Activated naive CD4-positive, alpha-beta T cell (primary cell): ENCODE measurements at places on chromosomes 1 and 21.
A peak's percentile ranks its signal among the peaks of the same experiment; 100 is the strongest.

DNA sequence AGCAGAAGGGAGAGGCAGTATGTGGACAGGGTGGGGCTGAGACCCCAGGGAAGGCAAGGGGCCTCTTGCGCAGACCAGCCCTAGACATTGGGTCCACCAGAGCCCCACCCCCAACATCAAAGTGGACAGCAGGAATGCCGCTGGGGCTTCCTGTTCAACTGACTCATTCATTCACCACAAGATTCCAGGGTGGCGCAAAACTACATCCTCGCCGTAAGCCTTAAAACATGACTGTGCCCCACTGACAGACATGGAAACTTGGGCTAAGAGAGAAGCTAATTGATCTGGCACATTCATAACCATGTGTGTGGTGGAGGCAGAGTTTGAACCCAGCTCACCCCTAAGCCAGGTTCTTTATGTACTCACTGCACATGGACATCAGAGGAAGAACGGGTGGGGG, 14.0 kb downstream of the COL16A1 start:
- no peak for DNase-seq

DNA sequence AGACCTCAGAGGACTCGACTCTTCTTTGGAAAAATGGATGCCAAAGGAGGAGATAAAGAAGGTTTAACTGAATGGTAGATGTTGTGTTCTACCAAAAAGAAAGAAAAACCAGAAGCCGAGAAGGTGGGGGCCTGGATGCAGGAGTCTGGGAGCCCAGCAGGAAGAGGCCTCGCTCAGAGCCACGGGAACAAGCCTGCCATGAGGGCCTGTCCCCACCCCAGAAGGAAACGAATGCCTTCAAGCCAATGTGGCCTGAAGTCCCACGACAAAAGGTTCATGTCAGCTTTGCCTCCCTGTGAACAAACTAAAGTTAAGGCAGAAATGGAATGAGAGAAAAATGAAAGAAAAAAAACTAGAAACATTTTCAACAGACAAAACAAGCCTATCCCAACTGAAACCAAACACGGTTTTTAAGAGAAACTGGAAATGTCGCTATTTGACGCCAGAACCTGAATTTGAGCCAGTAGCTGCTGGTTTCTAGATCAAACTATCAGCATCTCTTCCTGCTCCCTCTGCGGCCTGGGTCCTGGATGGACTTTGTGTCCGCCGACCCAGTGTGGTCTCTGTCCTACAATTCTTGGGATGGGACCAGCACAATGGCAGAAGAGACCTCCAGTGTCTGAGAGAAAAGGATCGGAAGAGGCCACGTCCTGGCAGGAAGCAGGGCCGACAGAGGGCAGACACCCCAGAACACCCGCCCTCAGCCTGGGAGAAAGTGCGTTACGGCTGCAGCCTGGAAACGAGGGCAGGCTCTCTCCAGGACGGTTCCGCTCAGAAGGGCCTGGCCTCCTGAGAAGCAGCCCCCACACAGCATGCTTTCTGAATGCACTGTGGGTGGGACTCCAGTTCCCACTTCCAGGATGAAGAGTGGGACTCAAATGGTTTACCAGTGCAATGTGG, 35.2 kb downstream of the SLC45A1 start:
- no peak for DNase-seq

GRCh38 chr1:18091660-18092446, 15.7 kb upstream of the IGSF21 start:
- no peak for DNase-seq

DNA sequence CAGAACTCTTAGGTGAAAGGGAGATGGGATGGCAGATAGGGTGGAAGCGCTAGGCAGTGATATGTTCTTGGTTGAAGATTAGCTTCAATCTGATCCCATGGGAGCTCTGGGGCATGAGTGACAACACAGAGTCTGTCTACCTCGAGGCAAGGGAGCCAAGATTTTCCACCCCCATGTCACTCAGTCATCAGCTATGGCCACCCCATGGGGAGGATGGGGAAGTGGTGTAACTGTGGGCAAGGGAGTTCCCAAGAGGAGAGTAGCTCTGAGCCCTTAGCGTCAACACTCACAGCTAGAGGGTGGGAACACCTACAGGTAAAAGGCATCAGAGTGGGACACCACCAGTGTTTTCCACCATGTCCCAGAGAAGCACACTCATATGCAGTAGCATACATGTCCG, 30.3 kb upstream of the C1QA start:
- no peak for DNase-seq

DNA sequence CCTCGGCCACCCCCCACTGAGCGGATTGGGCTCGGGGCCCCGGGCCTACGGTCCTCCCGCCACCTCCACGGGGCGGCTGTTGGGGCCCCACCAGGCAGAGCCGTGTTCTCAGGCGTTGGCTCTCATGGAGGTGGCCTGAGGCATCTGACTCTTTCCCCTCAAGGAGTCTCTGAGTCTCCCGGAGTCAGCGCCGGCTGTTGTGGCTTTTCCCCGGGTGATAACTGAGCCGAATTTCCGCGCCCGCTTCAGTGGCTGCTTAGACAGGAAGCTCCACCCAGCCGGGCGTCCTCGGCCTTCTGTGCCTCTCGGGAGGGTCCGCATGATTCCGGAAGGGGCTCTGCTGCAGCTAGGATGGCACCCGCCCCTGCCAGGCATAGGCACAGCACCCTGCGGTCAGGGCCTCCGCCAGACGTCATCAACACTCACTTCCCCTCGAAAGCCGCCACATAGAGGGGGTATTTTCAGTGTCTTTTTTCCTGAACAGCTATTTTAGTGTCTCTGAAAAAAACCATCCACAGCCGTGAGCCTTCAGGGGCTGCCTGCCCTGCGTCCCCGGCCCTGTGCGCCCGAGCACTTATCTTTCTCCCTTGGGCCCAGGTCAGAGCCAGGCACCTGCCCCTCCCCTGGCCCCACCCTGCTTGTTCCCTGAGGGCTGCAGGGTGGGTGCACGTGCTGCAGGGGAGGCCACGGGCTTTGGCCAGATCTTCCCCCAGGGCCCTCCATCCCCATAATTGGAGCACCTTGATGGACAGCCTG, 72.9 kb downstream of the SKI start:
- peak; percentile 43 for DNase-seq

- no peak for DNase-seq
These were observed 2.6 kb upstream of the NPL start for GRCh38 chr1:182786995-182787324.

GRCh38 chr1:172024516-172024915, 183.2 kb downstream of the DNM3 start:
- no peak for DNase-seq

- DNase-seq = no peak
These were observed 122.3 kb upstream of the CXADR start for GRCh38 chr21:17390569-17390968.

DNA sequence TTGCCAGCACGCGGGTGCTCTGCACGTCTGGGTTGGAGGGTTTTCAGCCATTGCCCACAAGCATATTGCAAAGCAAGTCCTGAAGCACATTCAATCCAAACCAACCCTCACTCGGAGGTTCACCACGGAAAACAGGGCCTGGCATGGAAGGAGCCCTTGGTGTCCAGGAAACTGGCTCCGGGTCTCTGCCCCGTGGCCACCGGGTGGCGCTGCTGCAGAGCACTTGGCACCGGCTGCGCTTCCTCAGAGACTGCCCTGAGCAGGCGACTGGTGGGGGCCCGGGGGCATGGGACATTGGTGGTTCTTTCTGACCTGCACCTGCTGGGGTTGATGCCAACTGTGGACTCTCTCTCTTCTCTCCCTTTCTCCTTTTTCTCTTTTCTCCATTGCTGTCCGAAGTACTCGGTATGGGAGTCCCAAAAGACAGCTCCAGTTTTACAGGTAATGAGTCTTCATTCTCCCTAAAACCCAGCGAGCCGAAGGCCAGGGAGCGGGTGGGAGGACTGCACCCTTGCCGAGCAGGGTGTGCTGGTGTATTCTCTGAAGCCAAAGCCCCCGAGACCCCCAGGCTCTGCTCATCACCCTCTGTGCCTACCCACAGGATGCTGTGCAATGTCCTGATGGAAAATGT, 4.1 kb upstream of the KCNAB2 start:
- DNase-seq = no peak

DNA sequence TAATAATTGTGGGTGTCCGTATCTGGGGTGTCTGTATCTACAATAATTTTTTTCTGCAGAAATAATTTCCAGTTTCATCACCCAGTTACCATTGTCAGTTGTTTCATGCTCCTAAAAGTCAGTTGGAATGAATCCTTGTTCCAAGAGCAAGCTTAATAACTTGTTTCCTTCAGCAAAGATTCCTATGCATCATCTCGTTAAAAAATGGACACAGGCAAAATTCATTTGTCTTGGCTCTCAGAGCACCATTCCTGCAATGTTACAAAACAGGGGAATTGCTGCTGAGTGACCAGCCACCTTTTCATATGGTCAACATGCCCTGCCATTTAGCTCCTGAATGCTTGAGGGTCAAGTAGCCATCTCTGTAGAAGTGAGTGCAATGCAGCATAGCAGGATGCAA, 393.4 kb downstream of the KCNT2 start:
- DNase-seq = no peak

GRCh38 chr1:236395947-236396664, 2.0 kb downstream of the EDARADD start:
- DNase-seq = no peak

GRCh38 chr1:178942285-178943198, 71.7 kb upstream of the ANGPTL1 start:
- DNase-seq = no peak

DNA sequence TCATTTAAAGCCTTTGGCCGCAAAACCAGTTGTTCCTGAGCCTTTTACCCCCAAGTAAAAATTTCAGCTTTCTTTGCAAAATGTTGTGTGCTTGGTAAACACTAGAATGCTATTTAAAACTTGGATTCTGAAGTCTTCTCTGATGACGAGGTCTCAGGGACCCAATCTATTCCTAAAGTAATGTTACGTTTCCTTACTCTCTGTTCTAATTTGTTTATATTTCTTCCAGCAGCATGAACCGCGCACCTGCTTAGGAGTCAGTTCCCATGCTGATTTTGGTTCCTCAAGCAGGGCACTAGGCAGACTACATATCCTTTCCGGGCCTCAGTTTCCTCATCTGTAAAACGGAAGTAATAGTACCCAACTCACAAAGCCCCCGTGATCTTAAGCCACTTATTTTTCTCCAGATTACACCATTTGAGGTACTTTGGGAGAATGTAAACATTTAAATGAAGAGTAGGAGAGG, 969 bp upstream of the ALDH4A1 start:
- no peak for DNase-seq

DNA sequence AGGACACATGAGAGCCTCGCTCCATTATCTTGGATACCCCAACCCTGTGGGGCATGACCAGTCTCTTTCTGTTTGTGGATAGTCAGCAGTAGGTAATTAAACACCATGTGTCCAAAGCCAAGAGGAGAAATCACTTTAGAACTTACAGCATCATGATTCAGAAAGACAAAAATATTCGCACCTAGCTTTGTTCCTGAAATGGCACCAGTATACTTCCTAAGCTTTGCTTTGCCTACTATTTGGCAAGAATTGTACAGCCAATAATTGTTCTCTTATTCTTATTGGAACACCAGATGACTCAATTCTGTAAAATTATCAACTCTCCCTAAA, 24.2 kb downstream of the TNFRSF9 start:
- no peak for DNase-seq

DNA sequence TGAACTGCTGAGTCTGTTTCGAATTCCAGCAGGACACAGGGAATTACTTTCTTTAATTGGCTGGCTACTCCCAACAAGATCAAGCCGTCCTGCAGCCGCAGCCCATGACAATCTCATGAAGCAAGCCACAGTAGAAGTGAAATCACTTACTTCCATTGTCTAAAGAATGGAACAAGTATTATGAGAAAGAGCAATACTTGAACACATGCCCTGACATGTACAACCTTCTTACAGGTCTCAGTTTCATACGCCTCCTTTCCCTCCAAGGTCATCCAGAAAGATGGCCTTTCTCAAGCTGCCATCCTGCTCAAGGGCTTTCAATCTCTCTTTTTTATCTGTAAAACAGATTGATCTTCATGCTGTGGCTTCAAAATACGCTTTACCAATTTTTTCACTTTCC, 85.1 kb downstream of the PCSK9 start:
- no peak for DNase-seq

GRCh38 chr1:153804112-153804511, 28.9 kb downstream of the SLC27A3 start:
- no peak for DNase-seq

GRCh38 chr1:160567858-160568682, 11.2 kb downstream of the CD84 start:
- peak; percentile 14 for DNase-seq
